Neural progenitor cell (in vitro differentiated cells): ENCODE measurements at places on chromosomes 7 and 10.

DNA sequence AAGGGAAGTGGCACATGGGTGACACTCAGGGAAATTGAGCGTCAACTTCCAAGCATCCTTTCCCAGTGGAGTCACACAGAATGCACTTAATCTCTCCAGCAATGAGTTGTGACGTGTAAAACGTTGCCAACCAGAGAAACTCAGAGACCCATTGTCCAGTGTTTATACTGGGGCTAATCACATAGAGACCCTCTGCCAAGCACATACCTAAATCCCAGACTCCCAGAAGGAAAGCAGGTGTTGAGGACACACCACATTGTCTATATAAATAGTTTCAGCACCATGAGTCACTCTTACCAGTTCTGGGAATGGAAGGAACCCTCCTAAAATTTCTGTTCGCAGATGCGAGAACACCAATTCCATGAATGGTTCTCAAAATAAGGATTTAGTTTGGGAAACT, 76.4 kb upstream of the BET1 start:
- no peak for DNase-seq

DNA sequence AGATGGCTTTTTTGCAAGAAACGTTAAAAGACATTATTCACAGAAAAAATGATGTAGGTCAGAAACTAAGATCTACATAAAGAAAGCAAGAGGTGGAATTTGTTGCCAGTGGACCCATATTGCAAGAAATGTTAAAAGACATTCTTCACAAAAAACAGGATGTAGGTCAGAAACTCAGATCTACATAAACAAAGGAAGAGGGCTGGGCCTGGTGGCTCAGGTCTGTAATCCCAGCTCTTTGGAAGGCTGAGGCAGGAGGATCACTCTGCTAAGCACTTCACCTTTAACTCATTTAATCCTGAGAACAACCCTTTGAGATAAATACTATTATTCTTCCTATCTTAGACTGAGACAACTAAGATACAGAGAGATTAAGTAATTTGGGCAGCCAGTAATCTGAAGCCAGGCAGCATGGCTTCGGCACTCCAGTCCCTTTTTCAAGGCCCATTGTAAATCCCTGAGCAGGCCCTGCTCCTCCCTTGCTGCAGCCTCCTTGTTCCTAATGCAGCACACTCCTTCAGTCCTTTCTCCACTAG, 11.6 kb downstream of the ZFAND4 start:
- peak; percentile 7 for DNase-seq

- DNase-seq: peak; percentile 61
Observed at GRCh38 chr7:150937848-150938561, 40.1 kb downstream of the KCNH2 start.

- no peak for DNase-seq
Observed at GRCh38 chr7:77528368-77528767, 8.7 kb upstream of the PTPN12 start.

DNA sequence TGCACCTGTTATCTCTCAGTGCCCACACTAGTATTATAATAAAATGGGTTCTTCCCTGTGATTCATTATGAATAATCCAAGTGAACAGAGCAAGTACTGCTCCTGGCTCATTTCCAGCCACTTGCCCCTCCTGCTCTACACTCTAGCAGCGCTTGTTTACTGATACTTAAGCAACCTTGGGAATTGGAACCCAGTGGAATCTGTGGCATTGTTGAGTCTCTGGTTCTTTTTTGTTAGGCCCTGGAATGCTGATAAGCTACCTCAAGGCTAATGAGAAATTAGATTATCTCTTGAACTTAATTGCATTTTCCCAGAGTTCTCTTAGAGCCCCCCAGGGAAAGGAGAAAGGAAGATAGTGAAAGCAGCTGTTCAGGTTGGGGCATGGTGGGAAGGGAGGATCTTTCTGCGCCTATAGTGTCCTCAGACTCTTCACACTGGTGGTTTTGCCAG, 34.0 kb downstream of the PRKAR2B start:
- DNase-seq: peak; percentile 47

GRCh38 chr10:127081851-127082345, 114.5 kb downstream of the INSYN2A start:
- DNase-seq: no peak

DNA sequence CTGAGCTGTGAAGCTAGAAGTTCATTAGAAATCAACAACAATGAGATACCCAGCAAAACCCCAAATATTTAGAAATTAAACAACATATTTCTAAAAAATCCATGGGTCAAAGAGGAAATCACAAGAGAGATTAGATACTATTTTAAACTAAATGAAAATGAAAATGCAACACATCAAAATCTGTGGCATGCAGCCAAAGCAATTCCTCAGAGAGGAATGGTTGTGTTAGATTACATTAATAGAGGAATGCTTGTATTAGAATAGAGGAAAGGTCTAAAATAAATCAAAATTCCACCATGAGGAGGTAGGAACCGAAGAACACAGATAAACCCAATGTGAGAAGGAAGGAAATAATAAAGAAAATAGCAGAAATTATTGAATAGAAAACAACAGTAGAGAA, 642.1 kb upstream of the GALNT17 start:
- DNase-seq: no peak

DNA sequence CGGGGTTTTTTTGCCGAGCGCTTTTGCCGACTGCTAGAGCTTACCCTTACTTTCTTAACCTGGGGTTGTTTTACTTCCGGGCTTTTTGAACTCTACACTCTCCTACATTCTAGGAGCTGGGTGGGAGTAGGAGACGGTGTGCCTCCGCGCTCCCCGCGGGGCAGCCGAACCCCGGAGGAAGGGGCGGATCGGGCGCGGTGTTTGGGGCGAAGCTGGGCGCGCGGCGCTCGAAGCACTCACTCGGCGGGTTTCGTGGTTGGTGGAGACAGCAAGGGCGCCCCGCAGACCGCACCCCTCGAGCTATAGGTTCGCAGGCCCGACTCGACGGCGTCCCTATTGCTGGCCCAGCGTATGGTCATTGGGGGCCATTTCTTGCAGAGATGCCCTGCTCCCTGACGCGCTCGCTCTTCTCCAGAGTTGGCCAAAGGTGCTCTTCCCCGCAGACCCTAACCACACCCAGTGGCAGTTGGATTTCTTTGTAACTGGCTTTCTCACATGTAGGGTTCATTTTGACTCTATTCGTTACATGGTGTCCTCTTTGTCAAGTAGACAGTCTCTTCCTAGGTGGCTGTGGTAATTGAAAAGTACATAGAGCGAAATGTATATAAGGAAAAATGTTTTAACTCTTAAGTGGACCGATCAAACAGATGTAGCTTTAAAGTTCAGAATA, 364 bp downstream of the ZNF518A start:
- peak; percentile 89 for DNase-seq
